Osteoblast (primary cell): ENCODE measurements at places on chromosomes 3 and 15. TPM values are rescaled to one million over a fixed set of nuclear protein-coding genes. Genes with fewer than 3 reads are reported as not detected.

DNA sequence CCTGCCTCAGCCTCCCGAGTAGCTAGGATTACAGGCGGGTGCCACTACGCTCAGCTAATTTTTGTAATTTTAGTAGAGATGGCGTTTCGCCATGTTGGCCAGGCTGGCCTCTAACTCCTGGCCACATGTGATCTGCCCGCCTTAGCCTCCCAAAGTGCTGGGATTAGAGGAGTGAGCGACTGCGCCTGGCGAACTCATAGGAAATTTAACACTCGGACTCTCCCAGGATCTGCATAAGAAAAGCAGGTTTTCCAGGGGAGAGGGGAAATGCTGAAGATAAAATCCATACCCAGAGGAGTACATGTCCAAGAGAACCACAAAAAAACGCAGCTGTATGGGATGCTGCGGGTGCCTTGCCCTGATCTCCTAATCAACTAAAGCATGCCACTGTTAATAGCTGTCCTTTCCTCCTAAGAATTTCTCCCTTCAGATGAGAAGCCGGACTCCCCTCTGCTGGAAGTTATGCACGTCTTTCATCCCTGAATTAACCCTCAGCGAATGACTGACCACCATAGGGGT, 25.3 kb upstream of the TGFBR2 start:
- DNase-seq, result no peak

- peak; percentile 94 for DNase-seq
These were observed 41.0 kb downstream of the EPHB3 start for GRCh38 chr3:184602372-184603150.

LTF gene
- total RNA-seq, result 0.59 and 0.72 TPM in 2 replicates

DNA sequence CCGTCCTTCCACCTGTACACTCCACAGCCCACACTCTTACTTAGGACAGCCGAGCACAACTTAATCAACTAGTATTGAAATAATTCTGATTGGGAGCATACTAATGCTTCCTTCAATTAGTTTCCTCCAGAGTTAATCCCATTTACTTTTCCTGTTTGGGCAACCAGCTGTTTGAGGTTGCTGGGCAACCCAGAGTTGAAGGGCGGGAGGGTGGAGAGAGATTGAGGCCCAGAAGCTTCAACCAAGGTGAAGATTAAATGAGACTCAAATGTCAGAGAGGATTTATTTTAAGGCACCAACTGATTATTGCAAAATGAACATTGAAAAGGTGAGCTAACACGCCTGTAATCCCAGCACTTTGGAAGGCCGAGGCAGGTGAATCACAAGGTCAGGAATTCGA, 428.5 kb upstream of the SEMA6D start:
- no peak for DNase-seq

GRCh38 chr3:139117136-139117675, 72.5 kb upstream of the PRR23C start:
- no peak for DNase-seq

GRCh38 chr15:73493922-73494321, 51.0 kb downstream of the REC114 start:
- no peak for DNase-seq

- DNase-seq, result no peak
These were observed 12.1 kb downstream of the IQGAP1 start for GRCh38 chr15:90400005-90400758.

SPATA12 gene
- not detected in 2 replicates for total RNA-seq

TM4SF4 gene
- under 0.01 TPM in 1 of 2 replicates, not detected in the other for total RNA-seq

DNA sequence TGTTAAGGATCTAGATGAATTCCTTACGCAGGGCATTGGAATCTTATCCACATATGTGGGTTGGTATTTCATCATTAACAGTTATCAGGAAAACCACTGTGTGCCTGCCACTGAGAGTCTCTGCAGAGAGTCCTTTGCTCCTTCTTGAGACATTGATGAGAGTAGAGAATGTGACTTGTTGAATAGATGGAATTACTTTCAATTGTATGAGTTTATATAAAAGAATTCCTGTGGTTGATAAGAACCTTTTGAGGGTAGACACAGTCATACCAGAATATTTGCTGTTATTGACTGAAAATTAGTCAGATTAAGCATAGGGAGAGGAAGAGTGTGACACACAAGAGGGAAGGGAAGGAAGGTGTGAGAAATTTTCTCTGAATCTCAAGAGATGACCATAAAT, 30.8 kb downstream of the ARHGEF26 start:
- no peak for DNase-seq

- no peak for DNase-seq
These were observed 21.8 kb downstream of the LRRC31 start for GRCh38 chr3:169847896-169848295.

DNA sequence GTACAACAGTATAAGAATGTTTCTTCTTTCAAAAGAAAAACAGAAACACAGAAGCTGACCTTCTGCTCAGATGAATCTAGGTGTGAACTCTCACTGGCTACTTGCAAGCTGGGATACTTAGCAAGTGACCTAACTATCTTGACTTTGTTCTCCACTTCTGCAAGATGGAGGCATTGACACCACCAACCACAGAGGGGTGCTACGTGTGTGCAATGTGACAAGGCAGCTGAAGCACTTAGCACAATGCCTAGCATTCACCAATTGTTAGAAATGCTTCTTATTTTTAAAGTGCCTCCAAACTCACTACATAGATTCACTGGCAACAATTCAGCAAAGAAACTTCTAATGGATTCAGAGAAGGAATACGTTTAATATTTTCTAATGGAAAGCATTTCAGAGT, 331.4 kb upstream of the WNT5A start:
- DNase-seq, result peak; percentile 57

DNA sequence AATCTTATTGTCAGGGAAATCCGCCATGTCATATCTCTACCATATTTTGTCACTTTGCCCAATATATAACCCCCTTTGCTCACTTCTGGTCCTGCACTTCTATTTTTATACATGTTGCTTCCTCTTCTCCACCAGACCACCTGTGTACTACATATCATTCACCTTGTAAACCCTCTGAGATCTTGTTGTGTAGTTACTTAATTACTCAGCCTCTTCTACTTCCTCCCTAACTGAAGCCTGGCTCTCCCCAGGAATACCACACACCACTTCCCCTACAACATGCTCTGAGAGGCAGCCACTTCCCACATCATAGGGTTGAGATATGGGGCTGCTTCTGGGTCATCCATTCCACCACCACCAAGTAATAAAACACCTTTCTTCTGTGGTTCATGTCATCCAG, 10.0 kb downstream of the HEXA start:
- DNase-seq, result no peak

GRCh38 chr3:195870442-195870841, 37.9 kb downstream of the TNK2 start:
- DNase-seq, result peak; percentile 98

DNA sequence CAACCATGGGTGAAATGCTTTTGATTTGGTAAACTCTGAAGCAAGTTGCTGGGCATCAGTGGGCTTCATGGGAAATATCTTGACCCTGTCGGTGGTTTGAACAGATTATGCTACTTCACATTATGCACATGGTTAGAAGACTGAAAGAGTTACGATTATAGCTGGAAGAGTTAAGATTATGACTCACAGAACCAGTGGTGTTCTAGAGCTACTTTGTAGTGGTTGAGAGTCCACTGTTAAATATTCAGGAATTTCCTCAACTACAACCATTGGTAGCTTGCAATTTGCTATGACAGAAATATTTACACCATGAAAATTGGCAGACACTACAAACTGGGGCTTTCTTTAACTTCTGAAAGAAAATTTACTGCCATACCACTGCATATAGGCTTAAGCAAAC, 99.3 kb downstream of the GADL1 start:
- no peak for DNase-seq

GRCh38 chr3:57803647-57804081, 47.6 kb downstream of the SLMAP start:
- DNase-seq, result peak; percentile 80

DNA sequence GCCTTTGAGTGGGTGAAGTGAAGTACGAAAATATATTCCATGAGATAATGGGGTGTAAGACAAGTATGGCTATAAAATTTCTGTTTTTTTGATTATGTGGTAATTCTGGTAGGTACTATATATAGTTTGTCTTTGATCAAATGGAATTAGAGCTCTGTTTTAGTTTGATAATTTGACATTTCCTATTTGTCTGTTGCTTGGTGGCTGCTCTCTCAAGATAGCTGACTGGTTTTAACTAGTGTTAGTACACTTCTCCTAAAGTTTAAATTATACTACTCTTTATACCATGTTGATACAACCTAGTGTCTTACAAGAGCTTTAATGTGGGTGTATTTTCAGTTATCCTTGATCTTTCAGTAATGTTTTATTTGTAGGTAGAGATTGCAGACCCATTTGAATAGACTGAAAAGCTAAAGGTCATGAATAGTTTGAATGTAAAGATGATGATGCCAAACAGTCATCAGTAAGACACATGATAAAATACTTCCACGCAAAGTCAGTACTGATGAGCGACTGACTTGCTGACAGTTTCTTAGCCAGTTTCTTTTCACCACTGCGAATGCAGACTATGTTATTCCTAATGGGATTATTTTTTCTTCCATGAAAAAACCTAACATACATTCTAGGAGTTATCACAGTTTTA, 15.2 kb downstream of the SACM1L start:
- DNase-seq, result no peak

CDC25A gene
- total RNA-seq, result 0.88 and 1.1 TPM in 2 replicates

GP5 gene
- total RNA-seq, result 0.29 and 0.36 TPM in 2 replicates

GRCh38 chr3:58693940-58694850, 27.6 kb upstream of the FAM3D start:
- DNase-seq, result no peak

DNA sequence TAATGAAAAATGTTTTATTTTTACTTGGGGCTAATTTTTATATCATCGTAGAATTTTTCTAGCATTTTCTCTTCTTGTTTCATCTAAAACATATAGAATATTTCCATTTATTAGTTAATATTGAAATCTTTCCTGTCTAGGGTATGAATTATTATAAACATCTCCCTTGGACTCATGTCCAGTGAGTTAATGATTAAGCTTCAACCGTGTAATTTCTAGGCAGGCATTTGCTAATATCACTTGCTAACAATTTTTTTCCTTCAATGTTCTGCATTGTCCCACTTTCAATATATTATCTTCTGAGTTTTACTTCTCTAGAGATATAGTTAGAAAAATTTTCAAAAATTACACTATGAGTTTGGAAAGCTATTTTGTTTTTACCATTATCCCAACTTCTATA, 1371.6 kb upstream of the EPHA6 start:
- DNase-seq, result no peak

GRCh38 chr3:165640970-165641369, 196.3 kb downstream of the BCHE start:
- DNase-seq, result no peak

GRCh38 chr3:153127788-153128187, 34.2 kb upstream of the RAP2B start:
- DNase-seq, result no peak

USP4 gene
- total RNA-seq, result 20.3 and 22.1 TPM in 2 replicates

DNA sequence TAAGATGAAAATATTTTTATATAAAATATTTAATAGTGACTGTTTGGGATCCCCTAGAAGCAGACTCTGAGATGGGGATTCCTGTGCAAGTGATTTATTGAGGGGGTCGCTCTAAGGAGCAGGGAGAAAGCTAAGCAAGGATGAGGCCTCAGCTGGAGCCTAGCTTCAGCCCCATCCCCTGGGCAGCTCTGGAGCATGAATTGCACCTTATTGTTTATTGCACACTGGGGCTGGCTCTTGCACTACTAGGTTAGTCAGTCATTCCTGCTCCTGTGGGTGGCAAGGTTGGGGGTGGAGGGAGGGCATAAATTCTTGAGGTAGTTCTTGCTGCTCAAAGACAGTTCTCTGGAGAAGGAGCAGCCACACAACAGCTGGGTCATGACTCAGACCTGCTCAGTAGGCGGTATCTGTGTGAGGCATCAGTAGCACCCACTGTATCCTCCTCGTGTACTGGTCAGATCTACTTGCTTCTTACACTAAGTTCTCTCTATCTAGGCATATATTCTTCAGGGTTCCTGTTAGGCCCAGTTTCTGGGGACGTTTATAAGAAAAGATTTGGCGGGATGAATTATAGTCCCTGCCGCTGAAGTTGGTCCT, 27.2 kb upstream of the TNFSF10 start:
- peak; percentile 84 for DNase-seq

DNA sequence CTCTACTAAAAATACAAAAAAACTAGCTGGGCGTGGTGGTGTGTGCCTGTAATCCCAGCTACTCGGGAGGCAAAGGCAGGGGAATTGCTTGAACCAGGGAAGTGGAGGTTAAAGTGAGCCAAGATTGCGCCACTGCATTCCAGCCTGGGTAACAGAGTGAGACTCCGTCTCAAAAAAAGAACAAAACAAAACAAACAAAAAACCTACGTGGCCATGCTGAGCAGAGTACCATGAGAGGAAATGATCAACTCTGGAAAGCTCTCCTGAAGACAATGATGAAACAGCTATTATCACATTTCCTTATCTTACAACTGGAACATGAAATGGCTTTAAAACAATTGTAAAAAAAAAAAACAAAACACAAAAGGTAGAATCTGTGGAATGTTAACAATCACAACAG, 75.2 kb downstream of the CHSY1 start:
- no peak for DNase-seq

DNA sequence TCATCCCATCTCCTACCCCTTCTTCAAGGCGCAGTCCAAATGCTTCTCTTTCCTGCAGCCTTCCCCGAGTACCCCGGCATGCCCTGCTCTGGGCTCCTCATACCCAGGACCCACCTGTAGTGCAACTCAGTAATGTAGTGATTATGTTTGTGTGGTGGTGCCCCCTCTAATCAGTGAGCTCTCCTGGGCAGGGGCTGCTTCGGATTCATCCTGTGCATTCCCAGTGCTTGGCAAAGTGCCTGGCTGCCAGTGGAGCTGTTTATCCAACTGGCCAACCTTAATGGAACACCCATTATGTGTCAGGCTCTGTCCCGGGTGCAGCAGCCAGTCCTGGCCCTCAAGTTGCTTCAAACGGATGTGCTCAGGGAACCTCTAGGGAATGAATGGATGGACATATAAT, 174.4 kb upstream of the LINGO1 start:
- no peak for DNase-seq

DNA sequence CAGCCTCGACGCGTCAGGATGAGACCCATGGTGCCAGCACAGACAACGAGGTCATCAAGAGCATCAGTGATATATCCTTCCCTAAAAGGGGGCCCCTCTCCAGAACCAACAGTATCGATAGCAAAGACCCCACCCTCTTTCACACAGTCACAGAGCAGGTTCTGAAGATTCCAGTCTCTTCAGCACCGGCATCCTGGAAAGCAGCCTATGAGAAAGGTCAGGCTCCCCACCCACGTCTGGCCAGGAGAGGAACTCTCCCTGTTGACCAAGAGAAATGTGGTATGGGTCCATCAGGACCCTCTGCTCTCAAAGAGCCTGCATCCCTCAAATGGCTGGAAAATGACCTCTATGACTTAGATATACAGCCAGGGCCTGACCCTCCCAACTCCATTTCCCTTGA, 11.6 kb downstream of the ANKRD34C start:
- DNase-seq, result no peak

POLQ gene
- total RNA-seq, result 1.4 and 1.5 TPM in 2 replicates

C3orf85 gene
- not detected in 2 replicates for total RNA-seq

GRCh38 chr15:101060576-101061551, 141.7 kb downstream of the LRRK1 start:
- peak; percentile 34 for DNase-seq

GRCh38 chr15:28993051-28993719, 107.4 kb downstream of the APBA2 start:
- no peak for DNase-seq

- no peak for DNase-seq
These were observed 16.9 kb upstream of the CORO2B start for GRCh38 chr15:68561901-68562300.

GRCh38 chr3:125080077-125080476, 24.3 kb upstream of the HEG1 start:
- DNase-seq, result no peak

GRCh38 chr3:183954875-183955274, 62.8 kb downstream of the ABCC5 start:
- DNase-seq, result no peak

- DNase-seq, result no peak
These were observed 184.8 kb downstream of the LSAMP start for GRCh38 chr3:116260491-116260890.
